ENCODE measurements at places on chromosomes 2 and 18.

GRCh38 chr2:234191819-234192407 lies 141.4 kb downstream of the SPP2 start:
- no peak for DNase-seq

DNA sequence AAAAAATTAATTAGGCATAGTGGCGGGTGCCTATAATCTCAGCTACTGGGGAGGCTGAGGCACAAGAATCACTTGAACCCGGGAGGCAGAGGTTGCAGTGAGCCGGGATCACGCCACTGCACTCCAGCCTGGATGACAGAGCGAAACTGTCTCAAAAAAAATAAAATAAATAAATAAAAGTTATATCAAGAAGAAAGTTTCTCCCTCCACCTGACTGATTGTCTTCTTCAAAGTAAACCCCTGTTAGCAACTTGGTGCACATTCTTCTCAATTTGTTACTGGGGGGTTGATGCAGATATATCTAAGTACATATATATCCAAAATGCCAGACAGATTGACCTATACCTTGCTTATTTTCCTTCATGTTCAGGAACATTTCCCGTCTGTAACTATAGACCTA lies 5.2 kb upstream of the MYCN start:
- no peak for DNase-seq

GRCh38 chr2:200127848-200128247 lies 172.5 kb downstream of the MAIP1 start:
- DNase-seq: no peak

GRCh38 chr2:215032153-215032552 lies 106.3 kb downstream of the ABCA12 start:
- no peak for DNase-seq

GRCh38 chr18:34794348-34794747 lies 84.2 kb downstream of the DTNA start:
- DNase-seq: no peak

- peak; percentile 78 for DNase-seq
These were observed 532 bp upstream of the YES1 start for GRCh38 chr18:812376-813171.

DNA sequence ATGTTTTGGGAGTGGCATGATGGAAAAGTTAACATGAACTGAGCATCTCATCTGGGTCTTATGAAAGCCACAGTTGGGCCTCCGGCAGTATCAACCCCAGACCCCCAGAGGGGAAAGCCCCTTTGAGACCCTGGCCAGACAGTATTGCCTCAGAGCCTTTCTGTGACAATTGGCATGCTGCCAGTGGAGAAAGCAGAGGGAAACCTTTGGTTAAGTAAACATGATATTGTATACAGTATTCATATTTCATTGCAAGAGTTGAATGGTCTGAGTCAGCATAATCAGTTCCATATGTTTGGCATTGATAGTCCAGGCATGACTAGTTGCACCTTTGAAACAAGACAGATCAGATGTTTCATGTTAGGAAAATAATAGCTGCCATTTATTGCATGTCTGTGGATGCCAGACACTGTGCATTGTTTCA lies 20.0 kb downstream of the MERTK start:
- no peak for DNase-seq

- DNase-seq: no peak
These were observed 175.4 kb upstream of the SIX2 start for GRCh38 chr2:45184606-45185005.

DNA sequence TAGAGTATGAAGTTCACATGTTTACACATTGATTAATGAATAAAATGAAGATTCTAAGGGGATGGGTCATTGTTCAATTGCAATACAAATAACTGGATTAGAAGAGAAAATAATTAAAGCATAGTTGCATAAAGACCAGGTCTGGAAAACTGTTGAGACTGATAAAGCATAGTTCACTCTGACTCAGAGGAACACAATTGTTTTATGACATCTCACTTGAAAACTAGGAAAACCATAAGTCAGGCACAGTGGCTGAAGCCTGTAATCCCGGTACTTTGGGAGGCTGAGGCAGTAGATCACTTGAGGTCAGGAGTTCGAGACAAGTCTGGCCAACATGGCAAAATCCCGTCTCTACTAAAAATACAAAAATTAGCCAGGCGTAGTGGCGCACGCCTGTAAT lies 46.7 kb downstream of the PLA2R1 start:
- no peak for DNase-seq

- no peak for DNase-seq
These were observed 82.6 kb downstream of the HDAC4 start for GRCh38 chr2:239318151-239318611.

- no peak for DNase-seq
These were observed 1.7 kb downstream of the SLC8A1 start for GRCh38 chr2:40450066-40450795.

DNA sequence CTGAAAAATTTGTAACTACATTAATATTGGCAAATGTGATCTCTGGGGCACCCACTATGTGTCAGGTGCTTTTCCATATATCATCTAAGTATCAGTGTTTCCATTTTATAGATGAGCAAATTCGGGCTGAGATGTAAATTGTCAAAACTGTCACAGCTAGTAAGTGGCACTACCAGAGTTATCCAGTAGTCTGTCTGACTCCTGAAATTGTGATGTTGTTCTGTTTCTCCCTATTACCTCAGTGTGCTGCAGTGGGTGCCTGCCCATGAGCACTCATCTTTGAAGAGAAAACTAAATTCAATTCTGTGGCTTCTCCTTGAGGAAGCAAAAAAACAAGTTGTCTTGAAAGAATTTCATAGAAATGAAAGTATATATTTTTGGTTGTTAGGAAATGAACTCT lies 467.4 kb upstream of the FANCL start:
- no peak for DNase-seq

- DNase-seq: no peak
These were observed 69.2 kb downstream of the RIT2 start for GRCh38 chr18:43046322-43046721.

DNA sequence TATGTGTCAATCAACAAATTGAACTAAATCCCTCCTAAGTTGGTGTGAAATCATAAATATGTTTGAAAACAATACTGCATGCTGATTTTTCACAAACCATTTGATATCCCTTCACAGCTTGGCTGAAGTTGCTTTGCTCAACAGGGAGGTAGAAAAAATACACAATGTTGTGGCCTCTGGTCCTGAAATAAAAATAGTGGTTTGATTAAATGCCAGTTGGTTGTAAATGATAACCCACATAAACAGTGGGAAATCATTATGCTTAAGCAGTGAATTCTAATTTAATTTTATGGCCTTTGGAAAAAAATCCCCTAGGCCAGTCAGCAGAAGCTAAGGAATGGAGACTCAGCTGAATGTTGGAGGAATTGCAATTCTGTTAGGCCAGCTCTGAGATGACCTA lies 359.4 kb upstream of the CWC22 start:
- no peak for DNase-seq

DNA sequence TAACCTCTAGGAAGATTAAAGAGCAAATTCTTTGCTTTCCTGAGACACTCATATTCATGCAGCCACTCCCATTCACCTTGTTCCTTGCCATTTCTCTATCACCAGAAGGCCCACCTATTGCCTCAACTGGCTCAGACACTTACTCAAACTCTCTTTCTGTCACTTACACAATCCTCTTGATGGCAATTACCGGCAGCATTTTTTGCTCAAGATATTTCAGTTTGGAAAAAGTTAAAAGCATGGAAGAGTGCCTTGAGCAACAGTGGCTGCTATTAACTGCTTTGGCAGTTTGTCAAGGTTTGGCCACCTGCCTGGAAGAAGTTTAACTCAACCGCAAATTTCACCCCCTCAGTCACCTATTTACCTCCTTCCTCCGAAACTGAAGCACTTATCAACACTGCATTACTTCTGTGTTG lies 1104.0 kb upstream of the PIK3C3 start:
- DNase-seq: no peak

- no peak for DNase-seq
These were observed 50.9 kb upstream of the SMAD2 start for GRCh38 chr18:47981320-47981719.
